Smooth muscle cell of the brain vasculature (primary cell): ENCODE measurements at places on chromosomes 1 and 21.

DNA sequence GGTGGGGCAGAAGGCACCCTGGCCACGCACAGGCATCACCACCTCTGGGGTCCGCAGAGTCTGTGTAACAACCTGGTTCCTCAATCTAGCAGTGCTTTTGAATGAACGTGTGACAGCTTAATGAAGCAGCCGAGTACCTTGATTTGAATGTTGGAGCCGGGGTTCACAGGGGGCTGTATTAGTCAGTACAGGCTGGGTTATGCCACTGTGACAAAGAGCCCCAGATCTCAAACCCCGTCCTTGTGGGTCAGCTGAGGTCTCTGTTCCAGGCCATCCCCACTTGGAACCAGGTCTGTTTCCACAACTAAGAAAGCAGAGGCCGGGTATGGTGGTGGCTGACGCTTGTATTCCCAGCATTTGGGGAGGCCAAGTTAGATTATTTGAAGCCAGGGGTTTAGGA lies 10.5 kb downstream of the TMEM240 start:
- DNase-seq, result no peak

DNA sequence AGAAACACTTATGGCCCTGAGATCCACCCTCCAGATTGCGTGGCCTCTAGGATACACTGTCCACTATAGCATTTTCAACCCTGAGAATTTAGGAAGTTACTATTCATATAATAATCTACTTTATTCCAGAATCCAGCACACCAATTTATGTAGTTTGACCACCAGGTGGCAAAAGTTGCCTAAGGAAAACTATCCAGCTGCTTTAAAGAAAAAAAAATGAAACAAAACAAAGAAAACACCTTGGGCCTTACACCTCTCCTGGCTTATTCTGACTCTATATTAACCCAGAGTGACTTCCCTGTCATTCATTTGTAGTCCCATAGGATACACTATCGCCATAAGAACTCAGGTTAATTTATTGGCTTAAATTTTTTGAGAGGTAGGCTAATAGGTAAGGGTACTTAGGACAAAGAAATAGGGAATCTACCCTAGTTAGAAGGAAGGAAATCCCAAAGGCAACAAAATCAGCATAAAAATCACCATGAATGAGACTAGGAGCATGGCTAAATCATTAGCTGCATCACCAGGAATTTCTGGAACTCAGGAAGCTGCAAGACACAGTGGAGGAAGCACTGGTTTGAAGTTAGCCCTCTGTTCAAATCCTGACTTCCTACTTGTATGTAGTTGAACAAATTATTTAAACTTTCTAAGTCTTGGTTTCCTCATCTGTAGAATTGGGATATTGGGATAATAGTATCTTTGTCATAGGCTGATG lies 107.5 kb downstream of the SPAG17 start:
- peak; percentile 20 for DNase-seq

DNA sequence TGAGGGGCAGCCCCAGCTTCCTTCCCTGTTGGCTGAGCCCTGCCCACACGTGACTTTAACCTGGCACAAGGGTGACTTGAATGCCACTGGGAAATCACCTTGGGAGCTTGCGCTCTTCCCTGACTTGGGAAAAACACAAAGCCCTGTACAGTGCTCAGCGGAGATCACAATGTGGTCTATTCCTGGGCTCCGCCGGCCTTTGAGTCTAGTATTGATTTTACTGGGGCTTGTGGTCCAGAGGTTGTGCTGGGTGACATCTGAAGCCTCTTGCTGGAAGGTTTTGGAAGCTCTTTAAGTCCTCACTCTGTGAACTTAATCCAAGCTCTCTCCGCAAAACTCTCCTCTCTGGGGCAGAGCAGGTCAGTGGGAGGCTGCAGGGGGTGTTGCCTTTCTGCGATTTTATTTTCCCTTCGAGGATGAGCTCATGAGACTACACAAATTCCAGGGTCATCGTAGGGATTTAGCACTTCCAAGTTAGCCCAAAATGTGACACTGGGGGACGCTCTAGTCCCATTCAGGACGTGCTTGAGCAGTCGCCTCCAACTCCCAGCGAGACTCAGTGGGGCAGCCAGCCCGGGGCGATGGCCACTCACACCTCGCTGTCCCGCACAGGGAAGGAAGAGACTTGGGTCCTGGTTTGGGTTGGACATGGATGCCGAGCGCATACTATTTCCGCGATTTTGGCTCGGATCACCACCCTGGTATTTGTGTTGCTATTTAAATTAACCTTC lies 291.9 kb upstream of the AJAP1 start:
- DNase-seq, result no peak

DNA sequence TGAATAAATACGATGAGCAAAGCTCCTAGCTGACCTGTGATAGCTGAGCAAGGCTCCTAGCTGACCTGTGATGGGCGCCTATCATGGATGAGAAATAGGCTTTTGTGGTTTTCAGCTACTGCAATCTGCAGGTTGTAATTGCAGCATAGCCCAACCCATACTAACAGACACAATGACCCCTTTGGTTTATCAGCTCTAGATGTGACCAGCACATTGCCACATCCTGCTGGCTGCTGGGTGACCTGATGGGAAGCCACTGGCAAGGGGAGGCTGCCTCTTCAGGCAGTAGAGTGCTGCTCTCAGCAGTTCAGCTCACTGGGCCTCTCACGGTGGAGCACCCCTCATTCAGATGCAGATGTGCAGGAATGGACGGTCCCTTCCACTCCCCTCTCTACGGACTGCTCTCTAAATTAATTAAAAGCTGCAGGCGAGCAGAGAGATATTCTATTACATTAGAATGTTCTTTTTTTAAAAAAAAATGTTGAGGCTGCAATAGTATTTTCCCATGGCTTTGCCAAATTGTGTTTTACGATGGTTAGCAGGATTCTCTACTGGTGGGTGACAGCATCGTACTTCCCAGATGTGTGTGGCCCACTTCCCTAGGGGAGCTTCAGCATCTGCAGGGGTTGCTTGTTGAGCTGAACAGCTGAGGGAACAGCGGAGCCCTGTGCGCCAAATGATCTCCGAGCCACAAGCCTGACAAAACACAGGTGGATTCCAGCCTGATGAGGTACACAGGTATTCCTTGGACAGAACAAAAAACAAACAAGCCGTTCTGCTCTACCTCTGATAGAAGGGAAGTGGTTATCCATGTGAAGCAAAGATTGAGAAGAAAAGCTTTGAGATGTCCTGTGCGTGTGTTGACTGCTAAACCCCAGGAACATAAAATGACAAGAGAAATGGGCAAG lies 65.0 kb downstream of the SYT6 start:
- no peak for DNase-seq

DNA sequence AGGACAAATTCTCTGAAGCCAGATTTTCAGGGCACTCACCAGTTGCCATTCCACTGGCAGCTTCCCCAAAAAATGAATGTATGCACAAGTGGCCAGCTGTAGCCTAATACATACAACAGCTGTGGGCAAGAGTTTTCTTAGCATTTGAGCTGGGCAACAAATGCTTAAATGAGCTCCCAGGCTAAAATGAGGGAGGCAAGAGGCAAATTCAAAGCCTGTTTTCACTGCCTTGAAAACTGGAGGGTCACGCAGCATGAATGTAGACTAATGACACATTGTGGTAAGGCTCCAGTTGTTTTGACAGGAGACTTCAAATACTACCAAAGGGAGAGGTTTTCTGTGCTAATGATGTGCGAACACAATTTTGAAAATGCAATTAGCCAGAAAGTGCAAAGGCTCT lies 88.2 kb downstream of the TIAM1 start:
- no peak for DNase-seq

DNA sequence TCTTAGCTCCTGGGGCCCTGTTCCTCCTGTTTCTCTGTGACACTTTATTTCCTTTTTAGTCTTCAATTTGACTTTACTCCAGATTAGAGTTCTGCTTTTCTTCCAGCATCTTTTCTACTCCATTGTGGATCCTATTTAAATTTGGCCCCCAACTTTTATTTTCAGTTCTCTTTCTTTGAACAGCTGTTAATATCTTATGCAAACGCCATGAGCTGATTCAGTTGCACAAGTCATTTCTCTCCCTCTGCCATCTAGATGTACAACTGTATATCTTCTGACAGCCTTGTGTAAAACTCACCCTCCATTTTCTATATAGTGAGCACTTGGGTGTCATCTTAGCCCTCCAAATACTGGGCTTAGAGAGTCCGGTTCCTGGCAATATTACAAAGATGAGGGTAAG lies 42.2 kb downstream of the SPATA17 start:
- DNase-seq, result no peak

DNA sequence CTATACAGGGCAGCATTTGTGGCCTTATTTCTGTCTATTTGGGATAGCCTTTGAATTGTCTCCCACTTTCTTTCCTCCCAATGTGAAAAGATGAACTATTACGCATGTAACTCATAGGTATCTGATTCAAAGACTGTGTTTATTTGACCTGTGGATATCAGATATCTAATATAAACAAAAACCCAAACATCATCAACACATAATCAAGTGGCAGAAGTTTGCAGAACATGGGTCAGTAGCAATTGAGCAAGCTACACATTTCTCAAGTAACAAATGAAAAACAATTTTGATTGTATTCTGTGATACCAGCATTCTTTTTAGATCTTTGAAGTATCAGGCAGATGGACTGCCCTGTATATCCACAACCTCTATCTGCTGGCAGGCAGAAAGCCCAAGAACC lies 490.5 kb upstream of the ADGRL2 start:
- DNase-seq, result no peak
